ENCODE measurements at places on chromosomes 6 and 20. TPM values are rescaled to one million over a fixed set of nuclear protein-coding genes. Genes with fewer than 3 reads are reported as not detected.

DNA sequence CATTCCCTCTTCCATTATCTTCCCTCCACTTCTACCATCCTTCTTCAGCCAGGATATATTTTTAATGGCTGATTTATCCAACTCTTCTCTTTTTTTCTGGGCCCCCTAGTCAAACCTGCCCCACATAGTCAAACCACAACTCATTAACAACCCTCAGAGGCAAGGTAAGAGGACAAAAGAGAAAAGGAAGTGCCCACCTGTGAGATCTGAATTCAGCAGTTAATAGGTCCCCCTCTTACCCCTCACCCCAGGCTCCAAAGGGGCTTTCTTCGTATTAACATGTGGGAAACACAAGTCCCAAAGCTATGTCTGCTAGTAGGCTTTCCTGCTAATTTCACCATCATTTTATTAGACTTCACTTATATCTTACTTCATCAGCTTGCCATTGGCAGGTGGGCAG is 44.1 kb upstream of the TSPYL1 start:
- DNase-seq = no peak

DNA sequence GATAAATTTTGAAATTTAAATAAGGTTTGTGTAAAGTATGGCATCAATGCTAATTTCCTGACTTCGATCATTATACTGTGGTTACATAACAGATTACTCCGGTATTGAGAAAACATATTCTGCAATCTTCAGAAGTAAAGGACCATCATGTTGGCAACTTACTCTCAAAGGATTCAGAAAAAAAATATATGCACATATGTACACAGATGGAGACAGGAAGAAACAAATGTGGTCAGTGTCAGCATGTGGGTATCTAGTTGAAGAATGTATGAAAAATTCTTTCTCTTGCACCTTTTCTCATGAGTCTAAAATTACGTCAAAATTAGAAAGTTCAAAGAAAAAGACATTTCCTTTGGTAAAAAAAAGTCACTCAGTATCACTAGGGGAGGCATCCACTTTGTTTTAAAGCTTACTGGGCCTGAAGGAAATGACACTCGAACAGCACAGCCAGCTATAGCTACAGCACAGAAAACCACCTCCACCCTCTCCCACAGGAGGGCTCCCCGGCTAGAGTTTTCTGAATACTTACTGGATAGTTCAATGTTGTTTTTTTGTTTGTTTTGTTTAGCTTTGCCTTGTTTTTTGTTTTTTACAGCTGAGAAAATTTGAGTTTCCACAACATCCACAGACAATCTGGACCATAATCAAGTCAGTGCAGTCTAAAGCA is 317.2 kb upstream of the AGPAT4 start:
- no peak for DNase-seq

DNA sequence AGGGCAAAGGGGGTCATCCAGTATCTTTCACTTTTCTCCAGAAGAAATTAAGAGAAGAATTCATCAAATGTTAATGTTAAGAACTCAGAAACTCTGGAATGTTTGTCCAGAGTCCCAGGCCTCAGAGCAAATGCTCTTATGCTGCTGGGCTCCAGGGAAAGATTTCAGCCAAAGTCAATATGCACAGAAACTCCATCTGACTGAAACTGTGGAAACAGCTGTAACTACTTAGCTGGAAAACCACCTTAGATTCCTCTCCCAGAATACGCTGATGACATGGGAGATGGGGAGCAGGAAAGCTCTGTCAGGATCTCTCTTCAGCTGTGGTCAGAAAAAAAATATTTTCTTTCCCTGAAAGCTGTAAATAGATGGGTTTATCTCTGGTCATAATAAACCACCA is 559.6 kb downstream of the RFPL4B start:
- peak; percentile 82 for DNase-seq

GRCh38 chr20:43942667-43943285 is 28.1 kb downstream of the TOX2 start:
- DNase-seq = no peak

SPEF1 gene
- 0.72 TPM for total RNA-seq

NKX2-2 gene
- total RNA-seq = 1.4 TPM

ZSCAN23 gene
- 6.5 TPM for total RNA-seq

NHLRC1 gene
- 5.5 TPM for total RNA-seq

SYNGAP1 gene
- 7.5 TPM for total RNA-seq

LST1 gene
- not detected for total RNA-seq

Data from umbilical cord (tissue), 2 donors.